ENCODE measurements at places on chromosomes 2 and 18.

GRCh38 chr2:235693279-235693678 is 199.4 kb downstream of the AGAP1 start:
- no peak for DNase-seq

- DNase-seq: no peak
Observed at GRCh38 chr18:13054336-13054735, 63.2 kb downstream of the CEP192 start.

- DNase-seq: no peak
Observed at GRCh38 chr18:62372156-62372555, 47.0 kb downstream of the TNFRSF11A start.

GRCh38 chr2:86368161-86368824 is 30.9 kb upstream of the REEP1 start:
- no peak for DNase-seq

GRCh38 chr2:229832510-229832898 is 89.3 kb downstream of the TRIP12 start:
- no peak for DNase-seq

- DNase-seq: no peak
Observed at GRCh38 chr2:193783681-193784080, 1588.9 kb upstream of the TMEFF2 start.

DNA sequence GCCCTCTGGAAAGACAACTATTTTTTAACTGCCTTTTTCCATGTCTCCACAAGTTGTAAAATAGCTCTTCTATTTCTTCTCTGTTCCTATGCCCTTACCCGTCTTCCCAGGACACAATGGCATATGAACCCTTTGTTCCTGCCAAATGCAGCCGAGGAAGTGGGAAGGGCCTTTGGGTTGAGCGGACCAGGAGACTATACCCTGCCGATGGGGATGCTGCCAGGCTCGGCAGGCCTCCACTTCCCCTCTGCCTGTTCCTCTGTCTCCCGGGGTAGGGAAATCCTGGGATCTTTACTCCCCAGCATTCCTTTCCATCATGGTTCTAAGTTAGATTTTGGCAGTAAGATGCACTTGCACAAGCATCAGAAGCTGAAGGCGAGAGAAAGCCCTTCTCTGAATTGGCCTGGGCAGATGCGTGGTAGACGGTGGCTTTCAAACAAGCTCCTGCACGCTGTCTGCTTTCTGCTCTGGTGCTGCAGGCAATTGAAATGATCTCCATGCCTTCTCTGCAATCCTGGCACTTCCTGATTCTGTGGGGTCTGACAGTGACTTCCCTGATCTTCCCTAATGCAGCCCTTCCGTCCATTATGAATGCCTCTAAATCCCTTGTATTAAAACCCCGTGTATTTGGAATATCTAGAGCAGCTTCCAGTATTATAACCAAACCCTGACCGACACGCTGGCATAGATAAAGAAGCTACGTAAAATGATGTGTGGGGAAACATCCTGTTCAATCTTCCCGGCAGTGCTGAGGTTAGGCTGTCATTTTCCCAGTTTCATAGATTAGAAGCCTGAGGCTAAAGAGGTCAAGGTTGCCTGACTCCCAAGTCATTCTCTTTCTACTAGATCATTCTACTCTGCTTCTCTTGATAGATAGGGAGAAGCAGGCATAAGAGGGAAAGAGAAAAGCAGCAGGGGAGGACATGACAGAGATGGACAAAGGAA is 69.8 kb downstream of the MCFD2 start:
- DNase-seq: no peak

- DNase-seq: peak; percentile 10
Observed at GRCh38 chr2:20596193-20596972, 54.5 kb downstream of the HS1BP3 start.

GRCh38 chr2:50791271-50791670 is 240.7 kb downstream of the NRXN1 start:
- no peak for DNase-seq

GRCh38 chr2:191321861-191322662 is 76.9 kb downstream of the MYO1B start:
- no peak for DNase-seq

DNA sequence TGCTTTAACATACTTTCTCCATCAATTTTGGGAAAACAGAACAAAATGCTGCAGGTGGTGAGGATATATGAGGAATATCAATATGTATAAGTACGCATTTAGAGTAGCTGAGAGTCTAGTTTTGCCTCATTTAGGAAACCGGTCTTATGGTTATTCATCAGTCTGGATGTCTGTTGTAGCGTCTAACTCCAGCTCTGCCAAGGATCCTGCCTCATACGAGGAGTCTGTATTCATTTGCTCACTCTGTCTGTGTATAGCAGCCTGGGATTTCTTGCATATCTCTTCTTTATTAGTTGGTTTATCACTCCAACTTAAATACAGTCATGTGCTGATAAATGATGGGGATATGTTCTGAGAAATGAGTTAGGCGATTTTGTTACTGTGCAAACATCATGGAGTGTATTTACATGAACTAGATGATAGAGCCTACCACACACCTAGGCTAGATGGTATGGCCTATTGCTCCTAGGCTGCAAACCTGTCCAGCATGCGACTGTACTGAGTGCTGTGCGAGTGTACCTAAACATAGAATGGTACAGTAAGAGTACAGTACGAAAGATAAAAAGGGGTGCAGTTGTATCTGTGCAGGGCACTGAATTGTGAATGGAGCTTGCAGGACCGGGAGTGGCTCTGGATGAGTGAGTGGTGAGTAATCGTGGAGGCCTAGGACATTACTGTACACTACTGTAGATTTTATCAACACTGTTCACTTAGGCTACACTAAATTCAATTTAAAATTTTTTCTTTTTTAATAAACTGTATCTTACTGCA is 148.1 kb downstream of the ZNF407 start:
- no peak for DNase-seq

DNA sequence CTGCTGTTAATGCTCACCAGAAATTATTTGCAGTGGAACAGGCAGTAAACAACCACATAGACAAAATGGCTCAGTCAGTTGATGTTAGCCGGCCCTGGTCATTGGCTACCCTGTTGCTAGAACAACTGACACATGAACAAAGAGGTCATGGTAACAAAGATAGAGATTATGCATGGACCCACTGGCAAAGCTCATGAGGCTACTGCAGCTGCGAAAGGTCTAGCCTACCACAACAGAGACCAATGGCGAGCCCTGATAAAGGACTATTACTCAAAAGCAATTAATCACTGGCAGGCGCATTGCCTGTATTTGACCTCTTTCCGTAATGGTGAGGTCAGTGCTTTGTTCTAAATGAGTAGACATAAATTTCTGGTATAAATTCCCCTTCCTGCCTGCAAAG is 474.2 kb downstream of the DSC3 start:
- DNase-seq: no peak

DNA sequence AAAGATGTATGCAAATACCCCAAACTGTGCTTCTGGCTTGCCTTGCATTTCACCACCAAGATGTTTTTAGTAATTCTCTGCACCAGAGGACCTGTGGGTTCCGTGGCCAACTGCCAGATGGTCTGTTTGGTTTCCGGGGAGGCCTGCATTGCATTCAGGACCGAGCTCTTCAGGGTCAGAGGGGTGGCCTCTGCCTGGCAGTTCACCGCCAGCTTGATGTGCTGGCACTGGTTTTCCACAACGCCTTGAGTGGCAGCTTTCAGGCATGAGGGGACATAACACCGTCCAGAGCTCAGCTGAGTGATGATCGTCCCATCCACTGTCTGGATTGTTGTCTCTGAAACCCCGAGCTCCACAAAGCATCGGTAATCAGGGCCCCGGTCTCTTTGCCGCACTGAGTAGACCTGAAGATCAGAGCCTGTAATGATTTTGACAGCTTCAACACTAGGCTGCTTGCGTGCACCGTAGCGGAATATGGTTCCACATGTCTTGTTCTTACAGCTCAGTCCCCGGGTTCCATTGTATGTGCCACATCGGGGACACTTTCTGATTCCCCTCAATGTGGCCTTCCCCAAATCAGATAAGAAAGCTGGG is 9.4 kb downstream of the C2orf42 start:
- DNase-seq: no peak

- no peak for DNase-seq
Observed at GRCh38 chr18:12907258-12907925, 23.4 kb upstream of the PTPN2 start.

GRCh38 chr18:10444314-10445006 is 10.0 kb upstream of the APCDD1 start:
- no peak for DNase-seq

DNA sequence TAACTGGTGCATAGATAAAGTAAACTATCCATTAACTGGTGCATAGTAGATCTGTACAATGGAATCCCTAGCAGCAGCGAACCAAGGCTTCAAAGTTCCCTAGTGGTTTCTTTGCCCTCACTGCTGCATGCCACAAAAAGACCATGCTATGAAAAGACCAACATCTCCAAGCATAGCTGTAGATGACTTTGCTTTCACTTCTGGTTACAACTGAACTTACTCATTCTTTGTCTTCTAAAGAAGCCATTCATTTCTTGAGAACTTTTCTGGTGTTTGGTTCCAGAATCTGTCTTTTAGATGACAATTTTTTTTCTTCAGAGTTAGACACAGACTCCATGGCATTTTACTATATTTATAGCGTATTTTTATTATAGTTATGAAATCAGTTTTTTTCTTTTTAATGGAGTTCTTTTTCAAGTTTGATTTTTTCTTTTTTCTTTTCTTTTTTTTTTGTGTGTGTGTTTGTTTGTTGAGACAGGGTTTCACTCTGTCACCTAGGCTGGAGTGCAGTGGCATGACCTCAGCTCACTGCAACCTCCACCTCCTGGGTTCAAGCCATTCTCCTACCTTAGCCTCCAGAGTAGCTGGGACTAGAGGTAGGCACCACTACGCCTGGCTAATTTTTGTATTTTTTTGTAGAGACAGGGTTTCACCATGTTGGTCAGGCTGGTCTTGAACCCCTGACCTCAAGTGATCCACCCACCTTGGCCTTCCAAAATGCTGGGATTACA is 63.6 kb downstream of the SLC35F5 start:
- no peak for DNase-seq

GRCh38 chr2:118806797-118807667 is 40.4 kb downstream of the EN1 start:
- DNase-seq: no peak

DNA sequence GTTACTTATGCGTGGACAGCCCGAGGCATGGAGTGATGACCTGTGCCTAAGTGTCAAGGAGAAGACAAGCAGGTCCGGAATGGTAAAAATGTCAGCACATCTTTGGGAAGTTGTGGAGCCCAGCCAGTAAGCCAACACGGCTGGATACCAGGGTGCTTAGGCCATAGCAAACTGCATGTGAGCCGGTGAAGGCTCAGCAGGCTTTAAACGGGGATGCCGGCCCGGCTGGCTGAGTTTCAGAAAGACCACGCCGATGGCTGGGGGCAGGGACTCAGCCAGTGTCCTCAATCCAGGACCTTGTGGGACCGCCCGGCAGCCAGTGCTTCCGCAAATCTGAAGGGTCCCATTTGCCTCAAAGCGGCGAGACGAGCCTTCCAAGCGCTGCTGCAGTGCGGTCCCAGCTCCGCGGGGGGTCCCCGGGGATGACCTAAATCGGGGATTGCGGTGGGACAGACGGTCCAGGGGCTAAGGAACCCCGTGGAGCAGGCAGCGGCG is 946 bp upstream of the AGAP1 start:
- DNase-seq: no peak

- no peak for DNase-seq
Observed at GRCh38 chr2:216114382-216114713, 5.2 kb downstream of the XRCC5 start.

DNA sequence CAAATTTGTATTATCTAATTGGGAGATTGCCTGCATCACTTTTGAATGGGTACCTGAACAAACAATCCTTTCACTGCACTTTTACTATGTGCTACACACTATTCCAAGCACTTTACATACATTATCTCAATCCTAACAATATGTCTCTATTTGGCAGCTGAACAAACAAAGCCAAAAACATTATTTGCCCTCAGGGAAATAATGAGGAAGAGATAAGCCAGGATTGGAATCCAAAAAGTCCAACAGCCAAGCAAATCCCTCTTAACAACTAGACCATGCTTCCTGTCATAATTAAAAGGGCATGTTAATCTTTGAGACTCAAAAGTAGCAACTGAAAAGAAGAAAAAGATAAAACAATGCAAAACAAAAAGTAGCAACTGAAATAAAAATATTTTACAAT is 32.1 kb downstream of the RPRD1A start:
- no peak for DNase-seq

GRCh38 chr2:74836675-74837401 is 2.9 kb downstream of the HK2 start:
- no peak for DNase-seq

DNA sequence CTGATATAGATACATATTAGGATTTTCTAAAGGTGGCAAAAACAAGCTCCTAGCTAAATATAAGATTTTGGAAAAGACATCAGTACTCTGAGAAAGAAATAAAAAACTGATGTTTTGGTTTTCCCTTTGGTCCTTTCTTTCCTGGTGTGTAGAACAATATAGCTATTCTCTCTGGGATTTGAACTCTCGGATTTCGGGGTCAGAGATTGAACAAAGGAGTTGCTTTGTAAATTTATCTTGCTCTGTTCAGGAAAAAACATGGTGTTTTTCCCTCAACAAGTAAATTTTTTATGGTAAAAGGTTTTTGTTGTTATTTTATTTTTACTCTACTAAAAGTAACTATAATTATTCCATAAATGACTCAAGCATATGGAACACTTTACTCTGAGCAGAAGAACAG is 889.3 kb downstream of the ERBB4 start:
- no peak for DNase-seq

GRCh38 chr2:115569547-115569946 is 1127.1 kb downstream of the DPP10 start:
- DNase-seq: no peak

DNA sequence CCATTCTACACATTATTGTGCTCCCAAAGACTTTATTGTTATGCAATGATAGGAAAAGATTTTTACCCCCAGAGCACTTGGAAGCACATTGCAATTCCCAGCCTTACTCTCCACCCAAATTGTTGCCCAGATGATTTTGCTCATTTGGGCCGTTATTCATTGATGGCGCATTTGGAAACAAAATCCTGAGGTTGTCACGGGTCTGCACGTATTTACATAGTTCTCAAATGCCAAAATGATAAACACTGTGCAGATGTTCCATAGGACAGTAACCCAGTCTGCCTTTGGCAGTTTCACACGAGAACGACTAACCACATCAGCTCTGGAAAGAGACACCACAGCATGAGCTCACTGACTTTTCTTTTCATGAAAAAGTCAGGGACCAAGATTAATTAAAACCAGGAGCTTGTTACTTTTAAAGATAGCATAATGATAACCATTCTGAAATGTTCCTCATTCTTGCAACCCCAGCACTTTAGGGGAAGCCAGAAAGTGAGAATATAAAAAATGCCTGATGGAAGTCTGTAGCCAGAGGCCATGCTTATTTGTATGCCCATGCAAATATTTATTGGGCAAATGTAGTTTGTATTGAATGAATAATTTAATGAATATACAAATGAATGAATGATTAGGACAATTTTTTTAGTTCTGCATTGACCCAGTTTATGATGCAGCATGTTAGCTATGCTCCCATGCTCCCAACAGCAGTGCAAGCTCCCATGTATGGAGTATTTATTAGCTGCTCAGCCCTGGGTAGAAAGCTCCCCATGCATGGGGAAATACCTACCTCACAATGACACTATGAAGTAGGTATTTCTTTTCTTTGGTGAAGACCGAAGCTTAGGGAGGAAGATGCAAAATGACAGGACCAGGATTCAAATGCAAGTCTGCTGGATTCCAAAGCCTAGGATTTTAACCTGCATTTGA is 84.6 kb downstream of the MAIP1 start:
- DNase-seq: no peak
